Activated naive CD4-positive, alpha-beta T cell (primary cell): ENCODE measurements at places on chromosomes 13 and 19.
A peak's percentile ranks its signal among the peaks of the same experiment; 100 is the strongest.

DNA sequence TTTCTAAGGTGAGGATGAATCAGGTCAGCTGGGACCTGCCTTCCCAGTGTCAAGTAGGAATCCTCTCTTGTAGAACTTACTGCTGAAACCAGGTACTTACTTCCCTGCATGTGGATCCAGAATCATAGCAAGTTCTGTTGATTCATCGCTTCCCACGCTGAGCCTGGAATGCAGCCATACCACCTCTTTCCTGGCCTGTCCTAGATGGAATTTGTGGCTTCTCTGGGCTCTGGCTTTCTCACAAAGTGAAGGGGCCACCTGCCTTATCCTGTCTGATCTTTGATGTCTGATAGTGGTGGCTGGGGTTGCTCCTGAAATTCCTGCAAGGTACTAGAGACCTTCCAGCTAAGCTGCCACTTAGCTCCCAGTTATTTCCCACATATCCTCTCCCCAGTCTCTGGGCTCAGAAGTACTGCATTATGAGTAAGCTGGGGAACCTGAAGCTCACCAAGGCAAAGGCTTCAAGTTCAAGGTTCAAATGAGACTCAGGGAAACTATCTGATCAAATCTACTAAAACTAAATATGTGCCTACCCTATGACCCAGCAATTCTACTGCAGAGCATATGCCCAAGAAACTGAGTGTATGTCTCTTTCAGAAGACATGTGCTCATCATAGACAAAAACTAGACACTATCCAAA lies 103.5 kb downstream of the SUCLA2 start:
- no peak for DNase-seq

GRCh38 chr19:41226053-41226873 lies 7.2 kb downstream of the AXL start:
- peak; percentile 21 for DNase-seq

- DNase-seq, result no peak
Observed at GRCh38 chr19:42197375-42197817, 20.1 kb downstream of the DEDD2 start.

- no peak for DNase-seq
Observed at GRCh38 chr19:19113040-19113626, 25.1 kb downstream of the TMEM161A start.

GRCh38 chr19:39916236-39916635 lies 18.2 kb downstream of the FCGBP start:
- DNase-seq, result no peak
